ENCODE measurements at places on chromosomes 12 and 14.

DNA sequence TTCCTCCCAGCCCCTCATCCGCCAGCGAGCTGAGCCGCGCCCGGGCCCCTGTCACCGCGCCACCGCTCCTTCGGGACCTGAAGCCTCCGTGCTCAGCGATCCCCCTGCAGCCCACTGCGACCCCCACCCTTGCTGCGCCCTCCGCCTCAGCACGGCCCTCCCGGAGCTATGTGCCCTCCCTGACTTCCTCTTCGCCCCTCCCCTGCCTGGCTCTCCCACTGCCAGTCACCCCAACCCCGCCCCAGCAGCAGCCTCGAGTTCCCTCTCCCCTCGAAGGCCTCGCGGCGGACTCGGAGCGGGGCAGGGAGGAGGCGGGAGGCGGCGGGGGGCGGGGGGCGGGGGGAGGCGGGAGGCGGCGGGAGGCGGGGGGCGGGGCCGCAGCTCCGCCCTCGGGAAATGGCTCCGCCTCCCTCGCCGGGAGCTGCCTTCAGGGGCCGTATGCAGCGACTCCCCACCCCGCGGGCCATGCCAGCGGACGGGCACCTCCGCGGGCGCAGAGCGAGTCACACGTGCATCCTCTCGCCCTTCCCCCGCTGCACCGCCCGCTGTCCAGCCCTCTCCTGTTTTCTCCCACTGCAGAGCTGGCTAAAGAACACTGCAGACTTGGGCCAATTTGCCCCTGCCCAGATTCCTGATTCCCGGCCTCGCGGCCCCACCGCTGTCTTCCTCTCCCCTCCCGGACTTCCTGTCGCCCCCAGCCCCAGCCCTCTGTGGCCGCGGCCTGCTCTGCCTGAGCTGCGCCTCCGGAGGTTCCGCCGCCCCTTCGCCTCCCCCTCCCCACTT is 29.1 kb upstream of the ADIPOR2 start:
- peak; percentile 53 for DNase-seq
- no peaks in the 10 kb centered on the region for H3K36me3 ChIP-seq
- peak overlapping the region; percentile 21 for H3K4me3 ChIP-seq
- no peak overlapping the region for H3K27ac ChIP-seq

DNA sequence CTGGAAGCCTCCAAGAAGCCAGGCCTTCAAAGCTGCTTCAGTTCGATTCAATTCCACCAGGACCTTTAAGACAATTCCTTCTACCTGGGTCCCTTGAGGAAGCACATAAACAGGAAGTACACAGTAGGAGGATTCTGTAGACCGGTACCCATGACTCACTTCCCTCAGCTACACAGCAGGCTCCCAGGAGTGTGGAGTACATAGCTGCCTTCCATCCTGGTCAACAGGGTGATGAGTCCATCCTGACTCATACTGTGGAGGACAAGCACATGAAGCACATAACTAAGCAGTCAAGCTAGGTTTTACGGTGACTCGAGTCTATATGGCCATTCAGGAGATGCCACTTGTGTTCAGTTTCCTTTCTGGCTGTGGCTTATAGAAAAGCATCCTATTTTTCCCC is 197.6 kb upstream of the RBM19 start:
- no peak overlapping the region for H3K27ac ChIP-seq
- 0 out of 2 replicates have a peak, but pooled peaks cover 2% of the 10 kb centered on the region for H3K27me3 ChIP-seq
- no peaks in the 10 kb centered on the region for H3K4me1 ChIP-seq

DNA sequence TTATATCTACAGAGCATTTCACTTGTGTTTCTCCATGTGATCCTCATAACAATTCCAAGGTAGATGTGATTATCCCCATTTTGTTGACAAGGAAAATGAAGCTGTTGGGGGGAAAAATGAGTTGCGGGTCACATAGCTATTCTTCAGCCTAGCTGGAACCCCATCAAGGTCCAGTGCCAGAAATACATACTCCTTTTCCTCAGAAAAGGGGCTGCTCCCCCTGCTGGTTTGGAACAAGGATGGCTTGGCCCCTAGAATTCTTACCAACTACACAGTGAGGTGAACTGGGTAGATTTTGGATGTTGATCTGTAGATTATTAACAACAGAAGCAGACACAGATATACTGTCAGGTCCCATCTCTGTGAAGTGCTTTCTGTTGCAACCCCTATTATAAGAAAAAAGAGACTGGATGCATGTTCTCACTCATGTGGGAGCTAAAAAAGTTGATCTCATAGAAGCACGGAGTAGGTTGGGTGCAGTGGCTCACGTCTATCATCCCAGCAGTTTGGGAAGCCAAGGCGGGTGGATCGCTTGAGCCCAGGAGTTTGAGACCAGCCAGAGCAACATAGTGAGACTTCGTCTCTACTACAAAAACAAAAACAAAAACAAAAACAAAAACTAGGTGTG is 8.9 kb downstream of the IKZF4 start:
- H3K4me1 ChIP-seq: no peaks in the 10 kb centered on the region
- DNase-seq: no peak
- no peaks in the 10 kb centered on the region for H3K36me3 ChIP-seq
- H3K4me3 ChIP-seq: no peak overlapping the region
- H3K27ac ChIP-seq: no peak overlapping the region

GRCh38 chr12:111826992-111827391 is 15.0 kb upstream of the MAPKAPK5 start:
- H3K4me1 ChIP-seq: peaks cover 2% of the 10 kb centered on the region
- DNase-seq: no peak
- H3K4me3 ChIP-seq: no peak overlapping the region
- no peak overlapping the region for H3K27ac ChIP-seq
- H3K36me3 ChIP-seq: no peaks in the 10 kb centered on the region

DNA sequence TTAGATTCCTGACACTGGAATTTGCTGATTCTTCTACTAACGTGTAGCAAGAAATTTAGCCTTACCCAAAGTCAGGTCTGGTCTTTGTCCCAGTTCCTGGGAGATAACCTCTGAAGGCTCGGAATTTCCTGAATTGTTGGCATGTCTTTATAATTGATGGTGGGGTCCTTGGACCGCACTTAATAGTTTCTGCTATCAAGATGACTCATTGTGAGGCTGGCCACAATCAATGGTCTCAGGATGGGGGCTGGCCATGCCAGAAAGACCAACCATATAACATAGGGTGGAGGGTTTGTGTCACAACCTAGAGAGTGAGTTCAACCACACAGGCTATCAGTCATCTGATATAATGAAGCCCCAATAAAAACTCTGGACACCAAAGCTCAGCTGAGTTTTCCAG is 259.7 kb downstream of the DAD1 start:
- H3K27ac ChIP-seq: no peak overlapping the region
- H3K27me3 ChIP-seq: no peaks in the 10 kb centered on the region
- no peak overlapping the region for H3K4me3 ChIP-seq
- DNase-seq: no peak
- no peaks in the 10 kb centered on the region for H3K36me3 ChIP-seq

DNA sequence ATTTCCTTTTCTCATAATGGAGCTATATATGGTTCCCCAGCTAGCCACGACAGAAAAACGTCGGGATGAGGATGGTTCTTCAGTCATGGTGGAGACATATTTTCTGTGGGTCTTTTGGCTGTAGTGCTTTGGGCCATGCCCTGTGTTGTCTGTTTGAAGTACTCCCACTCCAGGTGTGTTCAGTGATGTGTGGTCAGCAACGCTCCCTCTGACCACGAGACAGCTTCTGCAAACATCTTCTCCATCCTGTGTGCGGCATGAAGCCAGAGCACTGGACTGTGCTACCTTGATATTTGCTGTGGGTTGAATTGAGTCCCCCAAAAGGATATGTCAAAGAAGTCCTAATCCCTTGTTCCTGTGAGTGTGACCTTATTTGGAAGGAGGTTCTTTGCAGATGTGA is 931.2 kb downstream of the NRXN3 start:
- H3K4me1 ChIP-seq: no peaks in the 10 kb centered on the region
- no peaks in the 10 kb centered on the region for H3K27me3 ChIP-seq
- no peak overlapping the region for H3K4me3 ChIP-seq
- DNase-seq: no peak

DNA sequence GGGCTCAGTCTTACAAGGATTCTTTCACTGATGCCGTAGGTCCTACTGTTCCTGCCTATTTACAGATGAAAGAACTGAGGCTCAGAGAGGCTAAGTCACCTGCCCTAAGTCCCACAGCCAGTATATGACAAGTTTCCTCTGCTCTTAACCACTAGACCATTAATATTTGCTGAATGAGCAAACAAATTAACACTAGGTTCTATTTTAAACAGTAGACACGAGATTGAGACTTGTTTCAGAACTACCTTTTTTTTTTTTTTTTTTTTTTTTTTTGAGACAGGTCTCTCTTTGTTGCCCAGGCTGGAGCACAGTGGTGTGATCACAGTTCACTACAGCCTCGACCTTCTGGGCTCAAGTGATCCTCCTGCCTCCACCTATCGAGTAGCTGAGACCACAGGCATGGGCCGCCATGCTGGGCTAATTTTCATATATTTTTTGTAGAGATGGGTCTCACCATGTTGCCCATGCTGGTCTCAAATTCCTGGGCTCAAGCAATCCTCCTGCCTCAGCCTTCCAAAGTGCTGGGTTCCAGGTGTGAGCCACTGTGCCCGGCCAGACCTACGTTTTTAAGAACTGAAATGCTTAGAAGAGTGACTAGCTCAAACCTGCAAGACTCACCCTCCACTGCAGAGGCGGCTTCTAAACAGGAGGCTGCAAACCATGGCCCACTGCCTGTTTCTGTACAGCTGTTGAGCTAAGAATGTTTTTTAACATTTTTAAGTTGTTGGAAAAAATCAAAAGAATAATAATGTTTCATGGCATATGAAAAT is 12.9 kb downstream of the SYNE3 start:
- DNase-seq: no peak
- peaks cover 23% of the 10 kb centered on the region for H3K4me1 ChIP-seq
- H3K36me3 ChIP-seq: no peaks in the 10 kb centered on the region
- H3K4me3 ChIP-seq: no peak overlapping the region

- no peak overlapping the region for H3K4me3 ChIP-seq
- DNase-seq: no peak
- peaks cover 22% of the 10 kb centered on the region for H3K4me1 ChIP-seq
- H3K27me3 ChIP-seq: no peaks in the 10 kb centered on the region
These were observed 231.5 kb downstream of the MED13L start for GRCh38 chr12:116046039-116046438.

GRCh38 chr14:96167224-96168148 is 37.2 kb upstream of the BDKRB2 start:
- no peaks in the 10 kb centered on the region for H3K36me3 ChIP-seq
- DNase-seq: no peak
- no peak overlapping the region for H3K27ac ChIP-seq
- peaks cover 3% of the 10 kb centered on the region for H3K4me1 ChIP-seq

DNA sequence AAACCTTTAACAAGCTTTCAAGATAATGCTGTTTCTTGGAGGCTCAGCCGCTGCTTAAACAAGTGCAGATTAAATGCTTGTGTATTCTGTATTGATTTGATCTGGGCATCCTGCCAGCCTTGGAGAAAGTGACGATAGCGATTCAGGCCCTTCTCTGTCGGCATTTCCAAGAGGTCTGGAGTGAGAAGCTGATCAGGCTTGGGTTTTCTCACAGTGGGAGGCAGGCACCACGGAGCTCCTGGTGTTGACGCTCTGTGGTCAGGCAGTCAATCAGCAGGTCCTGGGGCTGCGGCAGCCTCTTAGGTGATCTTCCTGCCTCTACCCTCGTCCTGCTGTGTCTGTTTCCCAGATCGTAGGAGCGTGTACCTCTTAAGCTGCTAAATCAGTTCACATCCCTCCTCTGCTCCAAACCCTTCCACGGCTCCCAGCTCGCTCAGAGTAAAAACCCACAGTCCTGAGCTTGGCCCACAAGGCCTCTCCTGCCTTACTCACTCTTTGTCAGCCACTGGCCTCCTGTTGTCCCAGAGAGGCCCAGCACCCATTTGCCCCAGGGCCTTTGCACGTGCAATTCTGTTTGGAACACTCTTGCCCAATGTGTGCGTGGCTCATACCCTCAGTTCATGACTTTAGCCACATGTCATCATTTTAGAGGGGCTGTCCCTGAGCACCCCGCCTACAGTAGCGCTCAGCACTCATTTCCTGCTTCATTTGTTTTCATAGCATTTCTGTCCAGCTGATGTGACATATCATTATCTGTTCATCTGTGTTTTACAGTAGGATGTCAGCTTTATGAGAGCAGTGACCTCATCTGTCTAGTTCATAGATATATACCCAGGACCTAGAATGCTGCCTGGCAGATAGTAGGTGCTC is 155.4 kb downstream of the AACS start:
- no peak overlapping the region for H3K4me3 ChIP-seq
- H3K27ac ChIP-seq: no peak overlapping the region
- no peaks in the 10 kb centered on the region for H3K4me1 ChIP-seq
- H3K27me3 ChIP-seq: peaks cover 9% of the 10 kb centered on the region
- DNase-seq: no peak

- H3K27me3 ChIP-seq: no peaks in the 10 kb centered on the region
- no peaks in the 10 kb centered on the region for H3K4me1 ChIP-seq
- no peak overlapping the region for H3K4me3 ChIP-seq
These were observed 32.7 kb downstream of the KDM5A start for GRCh38 chr12:356276-356988.

DNA sequence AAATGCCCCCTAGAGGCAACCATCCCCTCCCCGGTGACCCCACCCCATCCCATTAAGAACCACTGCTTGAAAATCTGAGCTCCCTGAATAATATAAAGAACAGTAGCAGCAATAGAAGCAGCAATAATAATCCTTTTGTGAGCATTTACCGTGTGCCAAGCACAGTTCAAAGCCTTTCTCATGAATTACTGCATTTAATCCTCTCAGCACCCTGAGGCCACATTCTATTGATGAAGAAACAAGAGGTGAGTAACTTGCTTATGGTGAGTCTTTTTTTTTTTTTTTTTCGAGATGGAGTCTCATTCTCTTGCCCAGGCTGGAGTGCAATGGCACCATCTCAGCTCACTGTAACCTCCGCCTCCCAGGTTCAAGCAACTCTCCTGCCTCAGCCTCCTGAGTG is 65.0 kb downstream of the KCNK10 start:
- no peaks in the 10 kb centered on the region for H3K36me3 ChIP-seq
- DNase-seq: no peak
- no peak overlapping the region for H3K4me3 ChIP-seq
- H3K27ac ChIP-seq: no peak overlapping the region

- no peak overlapping the region for H3K27ac ChIP-seq
- no peak for DNase-seq
- no peaks in the 10 kb centered on the region for H3K36me3 ChIP-seq
- H3K4me3 ChIP-seq: no peak overlapping the region
- H3K27me3 ChIP-seq: no peaks in the 10 kb centered on the region
These were observed 17.9 kb upstream of the P2RX7 start for GRCh38 chr12:121114806-121115205.

- no peak overlapping the region for H3K4me3 ChIP-seq
- H3K27me3 ChIP-seq: peaks cover 2% of the 10 kb centered on the region
- H3K27ac ChIP-seq: no peak overlapping the region
These were observed 8.5 kb downstream of the FOXG1 start for GRCh38 chr14:28774764-28775735.

DNA sequence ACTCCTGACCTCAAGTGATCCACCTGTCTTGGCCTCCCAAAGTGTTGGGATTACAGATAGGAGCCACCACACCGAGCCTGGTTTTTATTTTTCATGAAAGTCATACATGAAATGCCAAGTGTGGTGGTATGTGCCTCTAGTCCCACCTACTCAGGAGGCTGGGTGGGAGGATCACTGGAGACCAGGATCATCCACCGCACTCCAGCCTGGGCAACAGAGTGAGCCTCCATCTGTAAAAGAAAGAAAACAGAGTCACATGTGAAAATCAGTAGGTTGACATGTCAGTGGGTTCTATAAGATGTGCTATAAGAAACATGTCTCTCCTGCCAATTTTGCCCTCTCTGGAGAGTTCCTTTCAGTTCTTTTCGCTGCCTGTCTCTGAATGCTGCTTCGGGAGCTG is 28.2 kb downstream of the ANKRD9 start:
- no peak for DNase-seq
- no peak overlapping the region for H3K4me3 ChIP-seq
- H3K4me1 ChIP-seq: no peaks in the 10 kb centered on the region

- no peak overlapping the region for H3K4me3 ChIP-seq
- no peak for DNase-seq
- H3K36me3 ChIP-seq: no peaks in the 10 kb centered on the region
- no peaks in the 10 kb centered on the region for H3K4me1 ChIP-seq
These were observed 157.3 kb downstream of the BCAT1 start for GRCh38 chr12:24791622-24792021.
